ENCODE measurements at places on chromosomes 1 and 21.
A peak's percentile ranks its signal among the peaks of the same experiment; 100 is the strongest.

- DNase-seq, result no peak
Measured at GRCh38 chr1:7810395-7810794, 26.3 kb downstream of the PER3 start.

DNA sequence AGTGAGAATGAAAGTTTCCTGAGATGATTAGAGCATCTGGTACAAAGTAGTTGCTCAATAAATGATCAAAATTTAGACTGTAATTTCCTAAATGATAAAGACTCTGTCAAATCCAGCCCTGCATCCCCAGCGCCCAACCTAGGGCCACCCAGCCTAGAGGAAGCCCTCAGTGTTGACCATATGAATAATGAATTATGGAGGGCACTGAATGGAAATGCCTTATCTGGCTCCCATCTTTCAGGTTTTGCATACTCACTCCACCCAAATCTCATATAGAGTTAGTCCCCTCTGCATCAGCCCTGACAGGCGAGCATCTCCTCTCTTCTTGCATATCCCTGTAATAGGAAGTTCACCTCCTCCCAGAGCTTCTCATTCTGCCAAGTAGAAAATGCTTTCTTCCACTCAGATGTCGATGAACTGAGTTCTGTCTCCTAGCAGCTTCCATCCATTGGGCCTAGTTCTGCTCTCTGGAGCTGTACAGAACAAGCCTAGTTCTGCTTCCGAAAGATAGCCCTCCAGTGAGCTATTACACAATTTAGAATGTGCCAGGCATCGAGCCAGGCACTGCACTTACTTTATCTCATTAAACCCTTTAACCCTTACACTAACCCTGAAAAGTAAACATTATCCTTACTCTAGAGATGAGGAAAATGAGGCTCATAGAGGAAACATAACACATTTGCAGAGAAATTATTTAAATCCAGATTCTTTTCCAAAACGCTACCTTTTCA, 20.9 kb downstream of the COA7 start:
- no peak for DNase-seq

DNA sequence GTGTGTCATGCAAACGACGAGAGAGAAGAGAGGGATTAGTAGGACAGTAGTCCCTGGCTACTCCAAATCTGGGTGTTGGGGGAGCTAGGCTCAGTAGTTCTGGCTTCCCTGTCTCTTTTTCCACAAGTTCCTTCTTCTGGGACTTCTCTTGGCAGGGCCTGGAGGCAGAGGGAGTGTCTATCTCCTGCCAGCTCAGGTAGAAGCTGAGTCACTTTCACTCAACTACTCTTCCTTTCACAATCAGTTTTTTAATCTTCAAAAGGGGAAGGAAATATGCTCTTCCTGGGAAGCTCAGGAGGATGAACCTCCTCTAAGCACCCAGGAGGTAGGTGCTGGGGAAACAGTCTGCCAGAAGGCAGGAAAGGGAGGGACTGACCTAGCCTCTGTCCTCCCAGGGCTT, 35.2 kb upstream of the MAGOH start:
- no peak for DNase-seq

DNA sequence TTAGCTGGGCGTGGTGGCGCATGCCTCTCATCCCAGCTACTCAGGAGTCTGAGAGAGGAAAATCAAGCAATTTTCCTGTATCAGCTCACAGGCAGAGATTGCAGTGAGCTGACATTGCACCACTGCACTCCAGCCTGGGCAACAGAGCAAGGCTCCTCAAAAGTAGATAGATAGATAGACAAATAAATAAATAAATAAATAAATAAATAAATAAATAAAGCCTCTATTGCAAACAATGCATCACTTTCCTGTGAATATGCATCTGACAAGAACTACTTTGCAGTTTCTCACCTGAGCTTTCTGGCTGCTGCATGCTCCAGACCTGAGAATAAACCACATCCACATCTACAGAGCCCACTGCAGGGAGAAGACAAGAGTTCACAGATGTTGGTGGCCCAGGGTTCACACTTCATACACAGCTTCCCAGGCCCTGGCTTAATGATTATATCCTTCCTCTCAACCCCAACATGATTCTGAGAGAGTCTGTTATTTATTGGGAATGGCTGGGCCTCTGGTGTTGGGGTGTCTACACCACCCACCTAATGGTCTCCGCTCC, 28.6 kb downstream of the FCRL2 start:
- no peak for DNase-seq

DNA sequence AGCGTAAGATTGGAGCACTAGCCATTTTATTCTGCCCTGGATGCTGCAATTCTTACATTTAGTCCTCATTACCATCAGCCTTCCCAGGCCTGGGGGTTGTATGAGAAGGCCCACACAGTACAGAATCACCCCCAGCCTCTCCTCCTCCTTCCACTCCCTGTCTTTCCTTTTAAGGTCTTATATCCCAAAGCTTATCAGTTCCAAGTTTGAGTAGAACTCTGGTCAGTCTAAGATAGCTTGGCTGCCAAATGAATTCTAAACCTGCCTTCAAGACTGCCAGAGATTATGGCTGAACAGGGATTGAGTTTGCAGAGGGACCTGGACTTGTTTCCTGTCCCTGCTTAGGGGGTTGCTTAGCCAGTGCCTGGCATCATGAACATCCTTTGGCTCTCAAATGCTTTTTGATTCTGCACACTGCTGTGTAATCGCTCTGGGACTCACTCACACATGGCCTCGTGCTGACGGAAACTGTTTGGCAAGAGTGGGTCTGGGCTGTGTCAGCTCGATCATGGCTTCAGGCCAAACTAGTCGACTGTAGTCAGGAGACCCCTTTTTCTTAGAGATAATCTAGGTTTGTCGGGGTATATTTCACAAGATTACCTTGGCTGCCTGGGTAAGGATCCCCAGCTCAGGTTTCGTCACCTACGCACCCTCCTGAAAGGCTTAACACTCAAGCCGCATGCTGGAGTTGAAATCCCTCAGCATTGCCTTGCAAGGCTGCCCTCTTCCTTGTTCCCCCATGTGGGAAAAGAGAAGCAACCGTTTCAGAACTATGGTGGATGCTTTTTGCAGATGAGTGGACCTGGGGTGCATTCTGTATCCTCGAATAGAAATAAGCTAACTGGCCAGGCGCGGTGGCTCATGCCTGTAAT, 252.6 kb downstream of the NFIA start:
- DNase-seq, result peak; percentile 25

- DNase-seq, result no peak
Measured at GRCh38 chr21:38520511-38520910, 22.2 kb upstream of the ERG start.

DNA sequence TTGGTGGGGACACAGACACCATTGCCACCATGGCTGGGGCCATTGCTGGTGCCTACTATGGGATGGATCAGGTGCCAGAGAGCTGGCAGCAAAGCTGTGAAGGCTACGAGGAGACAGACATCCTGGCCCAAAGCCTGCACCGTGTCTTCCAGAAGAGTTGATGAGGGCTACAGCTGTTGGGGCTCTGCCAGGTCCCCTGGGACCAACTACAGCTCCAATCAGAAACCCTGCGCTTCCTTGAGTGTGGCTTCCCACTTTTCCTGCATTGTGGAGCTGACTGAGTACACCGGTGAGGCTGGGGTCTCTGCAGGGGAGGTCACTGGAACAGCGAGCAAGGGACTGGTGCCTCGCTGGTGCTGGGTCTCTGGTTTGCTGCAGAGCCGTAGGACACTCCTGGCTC, 4.5 kb downstream of the ADPRS start:
- no peak for DNase-seq

GRCh38 chr1:73980324-73981040, 217.5 kb downstream of the LRRIQ3 start:
- peak; percentile 34 for DNase-seq

GRCh38 chr1:109620401-109620791, 759 bp downstream of the AMPD2 start:
- no peak for DNase-seq

DNA sequence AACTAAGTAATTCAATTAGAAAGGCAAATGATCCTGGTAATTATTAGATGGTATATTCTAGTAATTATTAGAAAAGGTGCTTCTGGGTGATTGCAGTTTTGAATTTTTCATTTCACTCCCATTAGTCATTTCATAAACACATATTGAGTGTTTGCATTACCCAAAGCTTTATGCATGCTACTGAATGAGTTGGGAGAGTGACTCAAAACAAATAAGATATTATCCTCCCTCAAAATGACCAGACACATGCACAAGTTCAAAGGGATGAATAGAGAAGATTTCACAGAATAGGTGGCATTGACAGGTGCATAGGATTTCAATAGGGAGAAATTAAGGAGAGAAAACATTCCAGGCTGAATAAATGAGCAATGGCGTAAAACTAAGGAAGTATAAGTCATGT, 84.7 kb downstream of the PHTF1 start:
- no peak for DNase-seq

GRCh38 chr1:53285969-53286760, 41.7 kb downstream of the LRP8 start:
- DNase-seq, result no peak

- no peak for DNase-seq
Measured at GRCh38 chr1:75514270-75514669, 96.6 kb downstream of the SLC44A5 start.

DNA sequence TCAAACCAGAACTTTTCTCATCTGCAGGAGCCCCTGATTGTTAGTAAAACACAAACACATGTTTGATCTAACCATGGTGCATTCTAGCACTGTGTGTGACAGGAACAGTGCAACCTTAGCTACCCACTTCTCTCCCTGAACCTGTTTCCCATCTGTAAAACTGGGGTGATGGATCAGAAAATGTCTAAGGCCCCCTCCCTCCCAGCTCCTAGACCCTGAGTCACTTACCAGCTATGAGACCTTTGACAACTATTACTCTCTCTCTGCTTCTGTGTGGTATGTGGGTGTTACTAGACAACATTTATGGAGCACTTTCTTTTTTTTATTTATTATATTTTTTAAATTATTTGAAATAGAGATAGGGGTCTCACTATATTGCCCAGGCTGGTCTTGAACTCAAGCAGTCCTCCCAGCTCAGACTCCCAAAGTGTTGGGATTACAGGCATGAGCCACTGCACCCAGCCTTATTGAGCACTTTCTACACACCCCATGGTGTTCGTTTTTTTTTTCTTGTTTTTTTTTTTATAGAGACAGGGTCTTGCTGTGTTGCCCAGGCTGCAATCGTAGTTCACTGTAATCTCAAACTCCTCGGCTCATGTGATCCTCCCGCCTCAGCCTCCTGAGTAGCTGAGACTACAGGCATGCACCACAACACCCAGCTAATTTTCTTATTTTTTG, 2.6 kb downstream of the INPP5B start:
- DNase-seq, result no peak

DNA sequence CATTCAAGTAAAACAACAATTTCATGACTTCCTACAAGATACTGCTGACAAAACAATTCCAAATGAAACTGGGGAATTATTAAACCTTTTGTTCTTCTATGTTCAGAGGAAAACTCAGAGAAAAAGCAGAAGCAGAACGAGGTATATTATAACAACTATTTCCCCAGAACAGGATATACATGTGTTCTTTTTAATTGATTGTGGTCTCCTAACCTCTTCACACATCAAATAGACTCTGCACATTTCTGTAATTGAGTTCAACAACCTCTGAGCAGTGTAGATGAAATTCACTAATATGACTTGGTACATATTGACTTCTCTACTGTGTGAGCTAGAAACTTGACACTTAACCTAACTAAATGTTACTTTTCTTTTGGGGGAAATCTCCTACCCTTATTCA, 584.2 kb downstream of the NEGR1 start:
- no peak for DNase-seq

- DNase-seq, result no peak
Measured at GRCh38 chr1:210231846-210232510, 618 bp upstream of the SERTAD4 start.

GRCh38 chr1:56286506-56286905, 292.9 kb downstream of the PLPP3 start:
- no peak for DNase-seq

DNA sequence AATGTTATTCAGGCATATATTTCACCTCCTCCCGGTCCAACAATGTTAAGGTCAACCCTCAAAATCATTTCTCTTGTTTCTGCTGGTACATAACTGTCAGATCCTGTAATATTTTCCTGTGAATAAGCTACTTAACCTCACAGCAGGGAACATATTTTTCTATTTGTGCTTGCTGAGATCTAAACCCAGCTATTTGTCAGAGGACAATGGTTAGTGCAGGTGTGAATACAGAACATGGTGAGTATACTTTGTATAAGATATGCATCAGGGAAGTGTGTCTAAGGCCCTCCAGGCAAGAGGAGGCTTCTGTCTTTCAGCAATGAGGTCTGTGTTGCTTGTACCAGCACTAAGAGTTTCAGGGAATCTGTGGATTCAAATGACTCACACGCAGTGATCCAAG, 970.6 kb downstream of the NCAM2 start:
- DNase-seq, result no peak

DNA sequence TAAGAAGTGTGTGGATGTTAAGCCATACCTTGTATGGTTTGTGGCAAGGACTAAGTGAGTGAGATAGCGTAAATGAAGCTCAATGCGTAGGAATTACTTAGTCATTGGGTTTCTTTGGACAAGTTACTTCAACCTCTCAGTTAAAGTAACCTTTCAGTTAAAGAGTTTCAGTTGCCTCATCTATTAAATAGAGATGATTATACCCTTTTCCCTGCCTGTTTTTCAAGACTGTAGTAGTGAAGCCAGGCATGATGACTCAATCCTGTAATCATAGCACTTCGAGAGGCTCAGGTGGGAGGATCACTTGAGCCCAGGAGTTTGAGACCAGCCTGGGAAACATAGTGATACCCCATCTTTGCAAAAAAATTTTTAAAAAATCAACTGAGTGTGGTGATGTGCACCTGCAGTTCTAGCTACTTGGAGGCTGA, 6.3 kb downstream of the ZMPSTE24 start:
- DNase-seq, result no peak

GRCh38 chr1:206738370-206739366, 31.9 kb upstream of the IL19 start:
- DNase-seq, result no peak

DNA sequence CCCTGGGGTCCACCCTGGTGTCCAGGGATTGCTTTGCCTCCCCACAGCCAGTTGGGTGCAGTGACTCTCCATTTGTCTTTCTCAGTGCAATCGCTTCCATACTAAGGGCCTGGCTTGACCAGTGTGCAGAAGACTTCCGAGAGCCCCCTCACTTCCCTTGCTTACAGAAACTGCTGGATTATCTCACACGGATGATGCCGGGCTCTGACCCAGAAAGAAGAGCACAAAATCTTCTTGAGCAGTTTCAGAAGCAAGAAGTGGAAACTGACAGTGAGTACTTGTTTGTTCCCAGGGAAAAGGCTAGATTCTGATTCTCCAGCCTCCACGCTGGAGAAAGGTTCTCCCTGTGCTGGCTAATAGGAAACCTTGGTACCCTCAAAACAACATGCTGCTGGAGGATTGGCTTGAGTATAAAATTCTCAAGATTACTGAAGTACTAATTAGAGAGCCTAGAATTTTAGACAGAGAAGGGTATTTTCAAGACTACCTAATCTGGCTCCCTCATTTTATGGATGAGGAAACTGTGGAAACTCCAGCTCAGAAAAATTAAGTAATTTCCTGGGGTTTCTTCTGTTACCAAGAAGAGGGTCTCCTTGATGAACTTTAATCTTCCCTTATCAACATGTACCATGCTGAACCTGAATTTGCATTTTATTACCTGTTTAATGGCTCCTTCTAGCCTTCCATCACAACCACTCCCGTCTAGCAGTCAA, 75.8 kb downstream of the RGL1 start:
- DNase-seq, result no peak
